ENCODE measurements at places on chromosomes 5 and 9. TPM values are rescaled to one million over a fixed set of nuclear protein-coding genes. Genes with fewer than 3 reads are reported as not detected.

TICAM2 gene
- total RNA-seq = 1.2 TPM

FAM81B gene
- not detected for total RNA-seq

PCSK5 gene
- 23.2 TPM for total RNA-seq

SHISAL2B gene
- not detected for total RNA-seq

IL7R gene
- 1.6 TPM for total RNA-seq

CCDC171 gene
- 0.94 TPM for total RNA-seq

MSX2 gene
- total RNA-seq = 3.7 TPM

SEMA4D gene
- 12.3 TPM for total RNA-seq

ZDHHC11B gene
- 0.29 TPM for total RNA-seq

CARD9 gene
- 1.4 TPM for total RNA-seq

FGF1 gene
- total RNA-seq = 4.7 TPM

GABRA6 gene
- not detected for total RNA-seq

ZFP37 gene
- total RNA-seq = 0.58 TPM

TLR4 gene
- 1.7 TPM for total RNA-seq

SPINK1 gene
- total RNA-seq = 3.8 TPM

PIP5KL1 gene
- 0.87 TPM for total RNA-seq

SLC36A2 gene
- not detected for total RNA-seq

EDIL3 gene
- 80.1 TPM for total RNA-seq

STKLD1 gene
- not detected for total RNA-seq

LVRN gene
- total RNA-seq = 0.58 TPM

CARTPT gene
- not detected for total RNA-seq

ATP10B gene
- 0.06 TPM for total RNA-seq

SLF1 gene
- 13.1 TPM for total RNA-seq

ZNF367 gene
- 10.8 TPM for total RNA-seq

TMEM174 gene
- not detected for total RNA-seq

PRR16 gene
- 0.23 TPM for total RNA-seq

NIPBL gene
- 6.4 TPM for total RNA-seq

PROB1 gene
- total RNA-seq = 2.7 TPM

PCDHGA10 gene
- total RNA-seq = 0.58 TPM

BSPRY gene
- total RNA-seq = 8.8 TPM

Measured in epithelial cell of proximal tubule (primary cell).